ENCODE measurements at places on chromosomes 1 and 21. TPM values are rescaled to one million over a fixed set of nuclear protein-coding genes. Genes with fewer than 3 reads are reported as not detected.
A peak's percentile ranks its signal among the peaks of the same experiment; 100 is the strongest.

- DNase-seq, result no peak
These were observed 41.5 kb downstream of the MTF2 start for GRCh38 chr1:93120614-93121013.

- no peak for DNase-seq
These were observed 74.6 kb downstream of the MAN1C1 start for GRCh38 chr1:25691211-25691610.

Gene NR1I3
- total RNA-seq, result not detected

DNA sequence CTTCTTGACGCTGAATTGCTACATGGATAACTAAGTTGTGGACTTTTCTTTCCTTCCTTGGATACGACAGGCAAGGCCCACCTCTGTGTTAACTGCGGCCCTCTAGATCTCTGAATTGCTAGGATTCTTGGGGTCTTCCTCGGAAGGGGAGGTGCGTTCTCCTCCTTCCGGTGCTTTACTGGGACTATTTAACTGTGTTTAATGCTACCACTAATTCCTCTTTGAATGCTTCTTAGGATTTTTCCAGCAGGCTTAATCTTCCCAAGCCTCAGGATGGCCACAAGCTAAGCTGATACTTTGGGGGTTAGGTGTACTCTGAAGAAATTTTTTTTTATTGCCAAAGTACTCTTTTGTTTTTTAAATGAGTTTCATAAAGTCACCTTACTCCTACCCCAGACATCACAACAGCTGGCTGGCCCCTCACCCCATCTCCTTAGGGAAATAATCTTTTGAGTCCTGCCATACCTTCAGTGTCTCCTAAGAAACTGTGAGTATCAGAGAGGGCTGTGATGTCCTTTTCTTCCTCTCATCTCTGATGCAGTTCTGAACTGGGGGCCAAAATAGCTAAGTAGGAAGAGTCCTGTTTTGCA is 21.4 kb downstream of the KIRREL1 start:
- no peak for DNase-seq

DNA sequence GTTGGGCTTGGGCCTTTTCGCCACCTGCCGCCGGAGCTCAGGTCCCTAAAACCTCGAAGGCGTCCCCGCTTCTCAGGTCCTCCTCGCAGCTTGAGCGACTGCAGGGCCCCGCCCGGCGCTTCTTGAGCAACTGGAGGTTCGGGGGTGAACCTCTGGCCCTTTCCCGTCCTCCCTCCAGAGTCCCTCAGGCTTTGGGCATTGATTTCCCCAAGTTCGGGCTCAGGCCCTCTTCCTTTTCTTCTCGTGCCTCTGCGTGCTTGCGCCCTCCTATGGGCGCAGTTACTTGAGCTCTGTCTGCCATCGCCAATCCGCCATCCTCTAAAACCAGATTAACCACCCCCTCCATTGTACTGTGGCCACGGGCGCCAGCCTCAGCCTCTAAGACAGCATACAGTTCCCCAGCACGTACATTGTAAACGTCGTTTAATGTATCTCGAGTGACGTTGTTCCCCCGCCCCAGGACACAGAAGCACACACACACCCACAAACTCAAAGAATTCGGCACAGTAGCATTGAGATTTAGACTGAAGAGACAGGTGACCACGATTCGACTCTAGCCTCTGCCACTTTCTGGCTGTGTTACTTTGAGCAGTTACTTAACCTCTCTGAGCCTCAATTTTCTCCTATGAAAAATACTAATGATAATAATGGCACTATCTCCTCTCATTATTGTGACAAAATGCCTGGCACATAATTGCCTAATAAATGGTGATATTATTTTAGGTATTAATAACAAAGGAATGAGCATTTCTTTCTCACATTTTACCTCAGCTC is 22.6 kb downstream of the BTG2 start:
- peak; percentile 68 for DNase-seq

DNA sequence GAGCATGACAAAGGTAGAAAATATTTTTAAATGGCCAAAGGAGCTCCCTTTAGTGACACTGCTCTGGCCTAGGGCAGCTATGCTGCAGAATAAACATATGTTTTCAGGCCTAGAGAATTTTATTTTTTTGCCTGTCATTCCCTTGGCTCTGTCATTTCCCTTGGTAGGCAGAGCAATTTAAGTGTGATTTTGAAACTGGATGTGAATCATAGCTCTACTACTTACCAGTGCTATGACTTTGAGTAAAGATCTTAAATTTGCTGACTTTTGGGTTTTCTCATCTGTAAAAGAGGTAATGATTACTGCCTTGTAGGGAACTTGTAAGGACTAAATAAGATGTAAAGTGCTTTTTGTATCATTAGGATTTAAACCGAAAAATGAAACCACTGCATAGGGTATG is 189.0 kb upstream of the ZRANB2 start:
- DNase-seq, result peak; percentile 24

- peak; percentile 11 for DNase-seq
These were observed 1.1 kb downstream of the ERO1B start for GRCh38 chr1:236280438-236281197.

DNA sequence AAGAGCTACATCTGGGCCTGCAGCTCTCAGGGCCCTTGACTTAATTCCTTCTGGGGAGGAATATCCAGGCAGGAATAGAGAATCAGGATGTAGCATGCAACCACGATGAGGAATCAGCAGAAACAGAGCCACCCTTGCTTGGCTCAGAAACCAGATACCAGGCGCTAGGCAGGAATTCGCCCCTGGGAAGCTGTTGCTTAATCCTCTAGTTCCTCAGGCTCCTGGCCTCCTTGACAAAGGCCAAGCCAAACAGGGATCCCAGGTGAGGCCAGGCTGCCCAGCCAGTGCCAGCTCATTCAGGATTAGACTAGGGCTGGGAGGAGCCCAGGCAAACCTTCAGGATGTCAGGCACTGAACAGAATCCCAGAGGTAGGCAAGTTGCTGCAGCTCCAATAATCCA is 48.2 kb upstream of the IRF2BP2 start:
- peak; percentile 89 for DNase-seq
